ENCODE measurements at places on chromosomes 5 and 9.
A peak's percentile ranks its signal among the peaks of the same experiment; 100 is the strongest.

DNA sequence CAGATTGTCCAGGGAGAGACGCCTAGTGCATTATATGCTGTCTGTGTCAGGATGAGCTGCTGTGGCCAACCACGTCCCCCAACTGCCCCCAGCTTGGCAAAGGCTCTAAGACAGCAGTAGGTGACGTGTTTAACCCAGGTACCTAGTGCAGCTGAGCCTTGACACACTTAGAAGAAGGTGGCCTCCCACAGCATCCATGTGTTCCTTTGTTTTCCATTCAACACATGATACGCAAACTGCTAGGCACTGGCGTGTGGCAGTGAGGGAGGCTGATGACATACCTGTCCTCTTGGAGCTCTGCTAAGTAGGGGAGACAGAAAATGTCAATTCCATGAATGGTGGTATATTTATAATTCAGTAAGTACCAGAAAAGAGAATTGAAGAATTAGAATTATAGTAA, 291.7 kb downstream of the NR3C1 start:
- DNase-seq = no peak

GRCh38 chr5:116923344-116923743, 348.7 kb upstream of the SEMA6A start:
- DNase-seq = no peak

- DNase-seq = peak; percentile 83
Measured at GRCh38 chr9:127568971-127569885, 42.8 kb upstream of the STXBP1 start.

DNA sequence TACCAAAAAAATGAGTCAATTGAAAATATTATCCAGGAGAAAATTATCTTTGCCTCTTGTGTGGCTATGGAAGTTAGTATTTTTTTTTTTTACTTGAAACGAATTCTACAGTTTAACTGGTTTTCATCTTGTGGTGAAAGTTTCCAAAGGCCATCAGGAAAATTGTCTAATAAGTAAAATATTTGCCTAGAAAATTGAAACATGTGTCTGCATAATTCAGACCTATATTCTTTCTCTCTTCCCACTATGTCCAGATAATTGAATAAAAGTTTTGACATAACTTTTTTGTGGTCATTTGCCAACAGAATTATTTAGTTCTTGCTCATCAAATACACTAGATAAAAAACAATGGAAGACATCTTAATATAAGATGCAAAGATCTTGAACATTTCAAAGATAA, 321.5 kb upstream of the RPS23 start:
- no peak for DNase-seq

DNA sequence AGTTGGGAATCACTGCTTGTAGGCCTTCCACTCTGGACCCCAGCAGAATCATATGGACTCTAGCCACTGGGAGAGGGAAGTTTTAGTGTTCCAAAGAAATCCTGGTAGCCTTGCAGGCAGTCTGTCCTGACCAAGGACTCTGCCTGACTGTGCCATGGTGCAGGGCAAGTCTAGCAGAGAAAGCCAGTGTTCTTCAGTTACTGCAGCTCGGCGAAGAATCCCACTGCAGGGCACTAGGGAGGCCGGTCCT, 20.3 kb upstream of the MATR3 start:
- no peak for DNase-seq

GRCh38 chr9:14296495-14297113, 17.3 kb downstream of the NFIB start:
- DNase-seq = no peak

DNA sequence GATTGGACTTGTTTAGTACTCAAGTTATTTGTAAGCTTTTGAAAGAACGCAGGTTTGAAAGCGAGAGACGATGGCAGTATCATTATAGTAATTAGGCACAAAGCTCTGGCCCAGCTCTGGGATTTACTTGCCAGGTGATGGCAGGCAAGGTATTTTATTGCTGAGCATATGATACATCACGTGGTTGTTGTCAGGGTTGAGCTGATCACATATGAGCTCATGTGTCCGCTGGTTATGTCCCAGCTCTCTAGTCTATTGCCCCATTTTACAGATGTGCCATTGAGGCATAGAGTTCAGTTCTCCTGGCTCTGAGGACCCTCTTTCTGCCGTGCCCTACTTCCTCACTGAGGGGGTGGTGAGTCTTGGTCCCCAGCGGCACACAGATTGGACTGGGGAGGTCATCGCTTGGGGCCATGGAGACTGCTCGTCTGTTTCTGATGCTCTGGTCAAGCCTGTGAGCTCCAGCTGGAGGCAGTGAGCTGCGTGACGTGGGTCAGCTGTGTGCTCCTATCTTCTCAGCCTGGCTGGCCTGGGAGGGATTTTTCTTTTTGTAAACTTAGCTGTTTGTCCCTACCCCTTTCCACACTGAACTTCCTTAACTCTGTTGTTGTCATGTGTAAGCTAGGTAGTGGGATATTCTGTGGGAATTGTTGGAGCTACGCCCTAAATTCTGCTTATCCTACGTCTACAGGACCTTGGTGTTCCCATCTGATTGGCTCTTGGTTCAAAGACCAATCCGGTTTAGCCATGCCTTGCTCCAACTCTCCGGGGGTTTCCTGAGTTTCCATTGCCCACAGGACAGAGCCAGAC, 2.2 kb downstream of the NXNL2 start:
- DNase-seq = no peak

- no peak for DNase-seq
Measured at GRCh38 chr5:35781181-35781790, 75.4 kb upstream of the IL7R start.

DNA sequence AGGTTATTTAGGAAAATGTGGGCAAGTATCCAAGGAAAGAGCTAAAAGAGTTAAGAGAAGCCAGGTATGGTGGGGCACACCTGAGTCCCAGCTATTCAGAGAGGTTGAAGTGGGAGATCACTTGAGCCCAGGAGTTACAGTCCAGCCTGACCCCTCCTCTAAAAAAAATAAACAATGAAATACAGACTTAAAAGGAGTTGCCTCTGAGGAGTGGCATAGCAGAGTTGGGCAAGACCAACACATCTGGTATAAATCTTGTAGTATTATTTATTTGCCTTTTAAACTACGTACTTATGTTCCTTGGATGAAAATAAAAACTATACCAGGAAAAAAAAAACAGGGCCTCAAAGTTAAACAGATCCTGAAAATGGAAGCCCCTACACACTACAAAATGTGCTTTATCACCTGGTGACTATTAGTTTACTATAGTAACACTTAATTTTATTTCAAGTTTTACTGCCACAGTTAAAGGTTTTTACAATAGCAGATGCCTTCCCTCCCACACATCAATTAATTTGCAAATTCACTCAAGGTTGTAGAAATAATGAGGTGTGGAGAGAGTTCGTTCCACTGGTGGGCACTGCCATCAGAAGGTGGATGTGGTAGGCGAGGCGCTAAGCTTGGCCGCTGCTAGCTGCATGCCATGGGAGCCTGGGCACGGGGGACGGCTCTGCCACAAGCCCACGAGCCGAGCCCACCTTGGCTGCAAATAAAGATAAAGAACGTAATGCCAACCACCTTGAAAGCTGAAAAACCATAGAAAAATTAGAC, 48.0 kb downstream of the MED27 start:
- no peak for DNase-seq

DNA sequence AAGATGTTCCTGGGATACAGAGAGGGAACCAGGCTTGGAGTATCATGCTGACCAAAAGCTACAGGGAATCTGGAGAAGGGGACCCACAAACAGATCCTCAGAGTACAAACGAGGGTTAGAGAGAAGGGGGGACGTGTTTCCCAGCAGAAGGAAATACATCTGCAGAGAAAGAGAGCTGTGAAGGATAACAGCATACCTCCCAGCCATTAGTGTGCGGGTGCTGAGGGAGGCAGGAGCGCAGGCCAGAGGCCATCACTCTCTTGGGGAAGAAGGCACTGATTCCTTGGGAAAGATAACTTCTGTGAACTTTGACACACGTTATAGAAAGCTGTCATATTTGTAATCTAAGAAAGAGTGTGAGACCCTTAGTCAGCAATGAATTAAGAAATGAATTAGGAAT, 96.9 kb downstream of the KCNN2 start:
- no peak for DNase-seq

DNA sequence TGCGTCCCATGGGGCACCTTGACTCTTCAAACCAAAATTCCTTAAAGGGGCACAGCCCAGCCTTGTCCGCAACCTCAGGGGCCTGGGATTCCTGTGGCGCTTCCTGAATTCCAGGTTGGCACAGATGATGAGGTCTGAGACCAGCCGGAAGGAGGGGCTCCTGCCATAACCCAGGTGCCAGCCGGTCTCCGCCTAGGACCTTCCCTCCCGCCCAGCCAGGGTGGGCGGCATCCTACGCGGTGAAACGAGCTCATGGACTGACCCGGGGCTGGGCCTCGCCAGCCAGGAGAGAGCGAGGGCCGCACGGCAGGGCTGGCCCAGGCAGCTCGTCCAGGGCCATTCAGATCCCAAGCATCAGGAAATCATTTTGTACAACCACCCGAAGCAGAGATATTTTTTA, 23.0 kb downstream of the AMBP start:
- no peak for DNase-seq

- no peak for DNase-seq
Measured at GRCh38 chr5:36786448-36787012, 90.0 kb upstream of the NIPBL start.

Data from SW480 (cell line).